ENCODE measurements at places on chromosomes 5 and 9.

GRCh38 chr5:139664086-139664693 lies 16.0 kb downstream of the CXXC5 start:
- peak; percentile 100 for DNase-seq

- DNase-seq, result no peak
These were observed 523 bp downstream of the EPB41L4B start for GRCh38 chr9:109320331-109320741.

- DNase-seq, result no peak
These were observed 98.8 kb upstream of the ADRA1B start for GRCh38 chr5:159817262-159818029.

GRCh38 chr9:35606138-35606504 lies 1.1 kb downstream of the TESK1 start:
- no peak for DNase-seq

- DNase-seq, result no peak
These were observed 25.3 kb downstream of the LRRC70 start for GRCh38 chr5:62603934-62604333.

GRCh38 chr9:98323051-98323830 lies 67.8 kb upstream of the TBC1D2 start:
- no peak for DNase-seq

DNA sequence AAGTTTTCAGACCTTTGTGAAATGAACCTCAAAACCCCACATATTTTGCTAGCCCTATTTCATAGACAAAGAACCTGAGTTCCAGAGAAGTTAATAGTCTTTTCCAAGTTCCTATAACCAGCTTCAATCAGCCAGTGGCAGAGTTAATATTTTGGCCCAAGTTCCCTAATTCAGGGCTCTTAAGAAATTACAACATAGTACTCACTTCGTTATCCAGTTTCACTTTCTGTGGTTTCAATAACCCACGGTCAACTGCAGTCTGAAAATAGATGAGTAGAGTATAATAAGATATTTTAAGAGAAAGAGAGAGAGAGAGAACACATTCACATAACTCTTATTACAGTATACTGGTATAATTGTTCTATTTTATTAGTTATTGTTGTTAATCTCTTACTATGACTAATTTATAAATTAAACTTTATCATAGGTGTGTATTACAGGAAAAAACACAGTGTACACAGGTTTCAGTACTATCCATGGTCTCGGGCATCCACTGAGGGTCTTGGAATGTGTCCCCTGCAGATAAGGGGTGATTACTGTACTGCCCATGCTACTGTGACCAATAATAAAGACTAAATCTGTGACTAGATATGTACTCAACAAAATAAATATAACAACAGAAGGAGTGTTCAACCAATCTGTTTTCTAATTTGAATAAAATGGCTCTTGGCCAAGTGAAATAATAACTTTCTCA lies 9.3 kb upstream of the MYOT start:
- peak; percentile 84 for DNase-seq

DNA sequence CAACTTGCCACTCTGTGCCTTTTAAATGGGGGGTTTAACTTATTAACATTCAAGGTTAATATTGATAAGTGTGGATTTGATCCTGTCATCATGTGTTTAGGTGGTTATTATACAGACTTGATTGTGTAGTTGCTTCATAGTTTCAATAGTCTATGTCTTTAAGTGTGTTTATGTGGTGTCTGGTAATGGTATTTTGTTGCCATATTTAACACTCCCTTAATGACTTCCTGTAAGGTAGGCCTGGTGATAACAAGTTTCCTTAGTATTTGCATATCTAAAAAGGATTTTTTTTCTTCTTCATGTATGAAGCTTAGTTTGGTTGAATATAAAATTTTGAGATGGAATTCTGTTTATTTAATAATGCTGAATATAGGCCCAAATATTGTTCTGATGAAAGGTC lies 506.0 kb upstream of the ZNF462 start:
- DNase-seq, result no peak

- no peak for DNase-seq
These were observed 41.5 kb upstream of the ANKH start for GRCh38 chr5:14913096-14913495.

DNA sequence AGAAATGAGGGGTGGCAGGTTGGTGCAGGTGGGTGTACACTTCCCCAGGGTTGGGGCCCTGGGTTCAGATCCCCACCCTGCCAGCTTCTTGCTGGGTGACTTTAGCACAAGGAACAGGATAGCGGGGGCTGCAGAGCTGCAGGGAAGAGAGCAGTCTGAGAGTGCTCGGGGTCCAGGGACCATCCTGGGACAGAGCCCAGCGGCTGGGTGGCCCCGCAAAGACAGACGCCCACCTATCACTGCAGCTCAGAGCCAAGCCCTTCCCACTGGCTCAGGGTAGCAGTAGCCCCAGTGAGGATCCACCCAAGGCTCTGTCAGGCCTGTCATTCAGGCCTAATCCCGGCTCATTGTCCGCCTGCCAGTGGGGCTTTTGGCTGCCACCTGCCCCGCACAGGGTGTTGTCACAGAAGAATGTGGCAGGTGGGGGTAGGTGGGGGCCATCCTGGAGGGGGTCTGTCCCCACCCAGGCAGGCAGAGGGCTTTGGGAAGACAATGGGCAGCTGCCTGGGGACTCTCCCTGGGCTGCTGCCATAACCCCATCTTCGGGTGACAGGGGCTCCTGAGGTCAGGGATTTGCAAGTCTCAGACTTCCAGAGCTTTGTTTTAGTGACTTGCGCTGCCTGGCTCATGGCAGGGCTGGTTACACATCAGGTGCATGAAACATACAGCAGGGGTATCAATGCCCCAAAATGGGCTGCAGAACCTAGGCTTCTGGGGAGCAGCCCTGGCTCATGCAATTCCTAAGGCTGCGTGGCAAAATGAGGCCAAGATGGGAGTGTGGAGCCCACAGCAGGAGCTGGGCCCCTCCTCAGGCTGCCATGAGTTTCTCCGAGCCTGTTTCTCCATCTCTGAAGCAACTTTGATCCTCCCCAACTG lies 52.1 kb downstream of the BARX1 start:
- no peak for DNase-seq

- DNase-seq, result no peak
These were observed 30.2 kb downstream of the ITGA2 start for GRCh38 chr5:53019320-53019719.

DNA sequence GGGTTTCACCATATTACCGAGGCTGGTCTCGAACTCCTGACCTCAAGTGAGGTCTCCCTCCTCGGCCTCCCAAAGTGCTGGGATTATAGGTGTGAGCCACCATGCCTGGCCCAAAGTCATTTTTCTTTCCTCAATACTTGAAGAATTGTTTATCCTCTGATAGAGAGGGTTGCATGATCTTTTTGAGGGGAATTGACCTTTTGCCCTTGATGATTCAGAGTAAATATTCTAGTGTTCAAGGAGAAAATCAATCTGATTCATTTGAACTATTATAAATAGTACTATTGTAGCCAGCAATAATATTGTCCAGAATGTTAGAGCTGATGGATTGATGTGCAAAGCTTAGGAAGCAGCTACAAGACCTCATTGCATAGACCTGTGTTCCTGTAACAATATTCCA lies 47.1 kb downstream of the UGCG start:
- DNase-seq, result no peak

DNA sequence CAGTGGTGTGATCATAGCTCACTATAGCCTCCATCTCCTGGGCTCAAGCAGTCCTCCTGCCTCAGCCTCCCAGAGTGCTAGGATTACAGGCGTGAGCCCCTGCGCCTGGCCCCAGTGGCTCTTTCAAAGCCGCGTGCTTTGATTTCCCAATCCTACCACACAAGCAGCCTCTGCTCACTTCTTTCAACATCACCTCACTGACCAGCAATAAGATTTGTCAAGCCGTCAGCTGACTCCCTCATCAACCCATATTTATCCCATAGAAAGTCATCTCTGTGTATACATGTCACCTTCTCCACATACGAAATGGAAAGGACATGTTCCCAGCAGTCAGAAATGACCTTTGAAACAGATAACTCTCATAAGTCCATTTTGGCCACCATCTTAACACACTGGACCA lies 26.0 kb downstream of the SLC31A2 start:
- DNase-seq, result peak; percentile 89
